Activated CD4-positive, alpha-beta T cell treated with anti-CD3 and anti-CD28 coated beads, Interleukin-2, amount 50 U/mL, for 24 hours (primary cell): ENCODE measurements at places on chromosomes 4 and X.

DNA sequence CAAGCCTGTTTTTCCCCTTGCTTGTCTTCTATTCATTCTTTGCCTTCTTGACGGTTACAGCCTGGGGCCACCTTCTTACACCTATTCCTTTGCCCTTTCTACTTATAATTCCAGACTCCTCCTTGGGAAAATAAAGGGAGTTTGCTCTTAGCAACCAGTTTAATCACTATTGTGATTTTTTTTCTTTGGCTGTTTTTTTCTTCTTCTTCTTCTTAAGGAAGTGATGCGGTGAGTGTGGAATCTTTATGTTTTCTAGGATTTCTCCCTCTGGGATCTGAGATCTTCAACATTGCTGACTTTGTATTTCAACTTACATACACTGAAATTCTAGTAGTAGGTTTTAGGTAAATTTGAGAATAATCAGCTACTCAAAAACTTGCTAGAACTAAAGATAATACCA is 1.1 kb upstream of the KLHL13 start:
- DNase-seq: no peak

GRCh38 chr4:171025776-171026175 is 787.4 kb upstream of the GALNTL6 start:
- no peak for DNase-seq

DNA sequence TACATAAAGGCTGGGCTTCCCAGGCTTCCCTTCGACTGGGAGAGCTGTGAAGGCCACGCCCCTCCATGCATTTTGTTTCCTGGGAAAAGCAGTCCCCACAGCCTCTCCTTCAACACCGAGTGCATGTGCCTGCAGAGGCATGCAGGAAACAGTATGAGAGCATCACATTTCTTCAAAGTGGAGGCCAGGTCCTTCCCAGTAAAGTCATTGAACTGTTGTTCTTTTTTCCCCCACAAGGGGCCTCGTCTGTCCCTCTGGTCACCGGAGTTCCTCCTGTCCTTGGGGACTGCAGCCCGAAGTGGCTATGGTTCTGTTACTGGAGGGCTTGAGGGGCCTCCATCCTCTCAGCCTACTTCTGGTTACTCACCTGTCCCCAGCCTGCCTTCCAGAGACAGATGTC is 56.0 kb downstream of the RAI2 start:
- DNase-seq: no peak

DNA sequence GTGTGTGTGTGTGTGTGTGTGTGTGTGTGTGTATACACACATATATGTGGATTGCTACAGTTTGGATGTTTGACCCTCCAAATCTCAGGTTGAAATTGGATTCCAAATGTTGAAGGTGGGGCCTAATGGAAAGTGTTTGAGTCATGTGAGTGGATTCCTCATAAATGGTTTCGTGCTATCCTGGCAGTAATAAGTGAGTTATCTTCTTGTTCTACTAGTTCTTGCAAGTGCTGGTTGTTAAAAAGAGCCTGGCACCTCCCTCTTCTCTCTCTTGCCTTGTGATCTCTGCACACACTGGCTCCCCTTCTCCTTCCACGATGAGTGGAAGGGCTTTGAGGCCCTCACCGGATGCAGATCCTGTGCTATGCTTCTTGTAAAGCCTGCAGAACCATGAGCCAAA is 344.1 kb downstream of the SH2D1A start:
- DNase-seq: no peak

GRCh38 chr4:48033825-48034413 is 17.3 kb downstream of the NIPAL1 start:
- peak; percentile 46 for DNase-seq
